ENCODE measurements at places on chromosomes 3 and 15.
A peak's percentile ranks its signal among the peaks of the same experiment; 100 is the strongest.

- DNase-seq: peak; percentile 72
These were observed 114.8 kb downstream of the FILIP1L start for GRCh38 chr3:99999536-99999935.

DNA sequence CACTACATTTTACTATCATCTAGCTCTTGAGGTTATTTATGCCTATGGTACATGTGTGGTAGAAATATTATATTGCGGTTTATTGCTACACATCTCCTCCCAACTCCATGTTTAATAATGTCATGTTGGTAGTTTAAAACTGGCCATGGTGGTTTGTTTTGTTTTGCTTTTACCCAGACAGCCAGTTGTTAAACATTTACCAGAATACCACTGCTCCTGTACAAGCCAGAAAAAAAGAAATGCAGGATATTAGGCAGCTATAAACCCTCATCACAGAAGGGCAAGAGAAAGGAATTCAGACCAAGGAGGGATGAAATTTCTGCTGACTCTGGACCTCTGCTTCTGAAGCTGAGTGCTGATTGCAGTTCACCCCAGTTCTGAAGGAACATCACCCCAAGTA lies 451.8 kb upstream of the IL12A start:
- DNase-seq: no peak

- DNase-seq: no peak
These were observed 98.5 kb upstream of the OSTN start for GRCh38 chr3:191100516-191100915.

DNA sequence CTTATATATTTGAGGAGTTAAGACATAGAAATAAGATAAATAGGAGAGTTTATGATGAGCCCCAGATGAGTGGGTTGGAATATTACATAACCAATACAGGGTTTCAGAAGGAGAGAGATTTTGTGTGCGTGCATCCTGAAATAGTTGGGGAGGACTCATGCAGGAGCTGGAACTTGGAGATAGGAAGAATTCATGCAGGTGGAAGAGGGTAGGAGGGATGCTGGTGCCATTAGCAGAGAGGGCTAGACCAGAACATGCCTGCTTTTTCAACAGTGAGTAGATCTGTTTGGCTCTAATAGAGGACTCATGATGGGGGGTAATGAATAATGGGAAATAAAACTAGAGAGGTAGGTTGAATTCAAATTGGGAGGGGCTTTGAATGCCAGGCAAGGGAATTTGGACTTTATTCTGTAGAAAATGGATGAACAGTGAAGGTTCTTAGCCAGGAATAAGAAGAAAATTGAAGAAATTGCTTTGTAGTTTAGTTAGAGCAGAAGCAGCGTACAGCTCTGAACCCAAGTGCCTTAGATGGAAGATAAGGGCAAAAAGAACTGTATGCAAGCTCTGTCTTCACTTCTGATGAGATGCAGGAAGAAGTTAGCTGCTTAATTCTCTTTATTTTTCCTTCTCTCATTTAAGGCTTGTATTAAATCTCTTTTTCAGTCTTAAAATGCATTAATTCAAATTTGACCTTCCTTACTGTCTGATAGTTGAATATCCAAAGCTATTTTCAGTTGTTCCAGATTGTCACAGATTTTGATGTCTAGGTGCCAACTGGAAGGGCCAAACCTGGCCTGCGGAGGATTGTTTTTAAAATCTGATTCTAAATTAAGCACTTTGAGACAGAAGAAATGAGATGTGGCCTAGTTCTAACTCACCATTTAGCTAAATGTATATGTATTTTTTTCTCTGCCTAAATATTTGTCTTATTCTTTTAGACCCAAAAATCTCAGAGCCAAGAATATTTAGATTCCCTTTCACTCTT lies 86.3 kb downstream of the PPM1L start:
- DNase-seq: no peak

GRCh38 chr3:37237252-37237651 lies 62.9 kb upstream of the LRRFIP2 start:
- no peak for DNase-seq

- DNase-seq: no peak
These were observed 57.9 kb downstream of the TRAK1 start for GRCh38 chr3:42148982-42149432.

- DNase-seq: no peak
These were observed 62.8 kb upstream of the IMPG2 start for GRCh38 chr3:101383156-101383575.

DNA sequence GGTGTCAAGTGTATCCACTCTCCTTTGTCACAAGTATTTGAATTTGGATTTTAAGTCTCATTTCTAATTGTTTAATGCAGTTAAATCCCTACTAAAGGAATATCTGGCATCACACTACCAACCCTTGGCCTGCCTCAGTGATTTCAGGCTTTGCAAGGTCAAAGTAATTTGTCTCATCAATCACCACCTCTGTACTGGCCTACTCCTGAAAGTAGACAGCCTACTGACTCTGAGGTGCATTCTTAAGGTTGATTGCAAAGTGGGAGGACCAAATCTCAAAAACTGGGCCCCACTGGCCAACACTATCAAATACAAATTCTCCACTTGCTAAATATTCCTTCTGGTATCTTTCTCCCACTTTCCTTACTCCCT lies 851 bp upstream of the TEX55 start:
- no peak for DNase-seq

DNA sequence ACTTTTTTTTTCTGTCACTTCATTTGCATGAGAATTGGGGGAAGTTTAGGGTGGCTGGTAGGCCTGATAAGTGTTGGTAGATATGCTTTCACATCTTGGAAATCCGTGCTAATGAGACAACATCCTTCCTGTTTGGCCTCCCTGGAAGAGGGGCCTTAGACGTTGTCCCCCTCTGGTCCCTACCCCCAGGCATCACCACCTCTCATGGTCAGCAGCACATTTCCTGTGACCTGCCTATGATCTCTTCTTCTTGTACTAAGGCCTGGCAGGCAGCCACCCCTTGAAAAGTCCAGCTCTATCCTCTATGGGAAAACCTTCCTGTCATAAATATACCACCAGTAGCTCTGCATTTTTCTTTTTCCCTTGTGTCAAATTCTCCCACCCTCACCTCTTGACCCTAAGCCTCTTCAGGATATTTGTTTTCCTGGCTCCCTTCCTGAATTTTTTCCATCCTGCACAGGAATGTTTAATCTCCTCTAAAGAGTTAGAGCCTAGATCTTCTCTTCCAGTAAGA lies 107.8 kb downstream of the SNRK start:
- DNase-seq: no peak

GRCh38 chr3:196537319-196537984 lies 22.3 kb upstream of the SMCO1 start:
- DNase-seq: no peak

GRCh38 chr3:58092521-58092920 lies 84.3 kb downstream of the FLNB start:
- no peak for DNase-seq

- DNase-seq: no peak
These were observed 11.6 kb downstream of the H1-8 start for GRCh38 chr3:129554356-129555152.

GRCh38 chr3:142613491-142613890 lies 17.3 kb downstream of the PLS1 start:
- no peak for DNase-seq

DNA sequence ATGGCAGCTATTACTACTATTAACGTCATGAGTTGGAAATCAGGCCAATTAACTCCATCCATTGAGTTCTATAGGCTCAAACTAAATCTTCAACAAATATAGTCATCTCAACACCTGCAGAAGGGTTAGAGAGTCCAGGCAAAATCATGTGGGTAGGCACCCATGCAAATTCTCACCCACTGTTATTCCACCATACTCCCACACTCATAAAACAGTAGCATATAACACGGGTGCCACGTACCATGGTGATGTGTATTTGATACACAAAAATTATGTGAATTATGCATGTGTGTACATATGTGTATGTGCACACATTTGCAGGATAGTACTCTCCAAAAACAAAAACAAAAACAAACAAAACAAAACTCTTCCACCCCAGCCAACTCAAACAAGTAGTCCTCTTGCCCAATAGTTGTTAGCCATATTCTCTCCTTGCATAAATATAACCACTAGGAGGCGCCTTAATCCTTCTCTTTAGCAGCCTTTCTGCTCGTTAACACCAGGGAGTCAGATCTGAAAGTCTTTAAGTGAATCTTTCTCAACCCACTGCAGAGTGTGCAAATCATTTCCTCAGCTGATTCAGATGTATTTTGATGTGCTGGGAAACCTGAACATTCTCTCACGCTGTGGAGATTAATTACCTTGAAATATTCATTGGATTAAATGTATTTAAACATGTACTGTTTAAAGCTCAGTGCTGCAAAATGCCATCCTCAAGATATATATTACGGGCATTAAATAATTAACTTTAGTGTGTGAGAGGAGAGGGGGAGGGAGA lies 38.0 kb upstream of the COPB2 start:
- DNase-seq: peak; percentile 34

GRCh38 chr3:53150247-53151085 lies 10.5 kb upstream of the PRKCD start:
- DNase-seq: no peak

- DNase-seq: no peak
These were observed 19.3 kb downstream of the CCNB2 start for GRCh38 chr15:59124261-59124660.

DNA sequence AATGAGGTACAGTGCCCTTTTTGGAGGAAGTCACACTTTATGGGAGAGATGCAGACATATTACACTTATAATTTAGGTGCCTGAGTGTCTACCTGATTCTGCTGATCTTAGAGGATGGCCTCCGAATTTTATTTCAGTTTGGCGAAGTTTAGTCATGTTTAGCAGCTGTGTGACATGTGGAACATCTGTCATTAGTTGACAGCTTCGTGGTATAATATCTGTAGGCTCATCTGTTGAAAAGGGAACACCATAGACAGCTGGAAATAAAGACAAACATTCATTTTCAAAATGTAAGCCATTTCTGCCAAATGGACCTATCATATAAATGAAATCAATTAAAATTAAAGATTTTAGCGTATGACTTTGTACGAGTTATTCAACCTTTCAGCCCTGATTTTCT lies 165.4 kb downstream of the CFAP20DC start:
- DNase-seq: no peak

- DNase-seq: no peak
These were observed 26.2 kb downstream of the ALDH1A2 start for GRCh38 chr15:58039079-58040035.

GRCh38 chr3:152060701-152061100 lies 187.3 kb downstream of the SUCNR1 start:
- no peak for DNase-seq
